ENCODE measurements at places on chromosomes 3 and 15.

DNA sequence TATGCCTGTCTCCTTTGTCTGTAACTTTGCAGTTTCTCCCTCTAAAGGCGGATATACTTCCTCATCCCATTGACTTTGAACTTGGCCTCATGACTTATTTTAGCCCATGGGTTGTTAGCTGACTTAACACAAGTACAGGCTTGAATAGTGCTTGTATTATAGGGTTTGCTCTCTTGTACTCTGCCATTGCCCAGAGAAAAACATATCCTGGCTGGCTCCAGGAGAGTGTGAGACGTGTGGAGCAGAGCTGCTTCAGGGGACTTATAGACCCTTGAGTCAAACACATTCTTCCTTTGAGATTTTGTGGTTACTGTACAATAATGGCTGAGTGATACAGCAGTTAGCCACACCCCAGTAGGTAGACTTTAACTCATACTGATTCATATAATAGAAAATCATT lies 124.0 kb downstream of the RAP2B start:
- no peak for DNase-seq

DNA sequence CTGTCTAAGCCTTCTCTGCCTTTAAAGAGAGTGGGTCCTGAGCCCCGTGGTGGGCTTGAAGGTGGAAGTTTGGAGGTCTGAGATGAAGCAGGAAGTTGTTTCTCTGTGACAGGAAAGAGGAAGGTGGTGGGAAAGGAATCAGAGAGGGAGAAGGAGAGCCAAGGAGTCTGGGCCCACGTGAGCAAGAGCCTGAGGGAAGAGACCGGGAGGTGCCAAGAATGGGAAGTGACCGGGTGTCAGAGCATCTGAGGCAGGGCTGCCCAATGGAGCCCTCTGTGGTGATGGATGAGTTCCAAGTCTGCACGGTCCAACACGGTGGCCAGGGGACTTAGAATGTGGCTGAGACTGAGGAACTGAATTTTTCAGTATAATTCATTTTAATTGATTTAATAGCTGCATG lies 24.6 kb downstream of the ALDH1L1 start:
- DNase-seq: no peak

DNA sequence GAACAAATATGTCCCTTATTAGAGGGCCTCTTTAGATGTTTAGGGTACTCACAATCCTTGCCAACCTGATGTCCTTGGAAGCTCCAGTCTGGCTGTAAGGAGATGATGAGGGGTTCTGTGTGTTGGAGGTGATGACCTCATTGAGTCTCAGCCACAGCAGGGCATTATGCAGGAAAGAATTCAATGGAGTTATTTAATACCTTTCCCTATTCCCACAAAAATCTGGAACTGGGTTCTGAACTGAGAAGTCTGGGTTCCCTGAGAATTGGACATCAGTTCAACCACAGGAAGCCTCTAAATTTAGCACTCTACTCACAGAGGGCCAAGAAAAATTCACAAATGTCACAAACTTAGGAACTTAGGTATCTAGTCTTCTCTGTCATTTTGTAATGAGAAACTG lies 36.9 kb downstream of the SLC35A5 start:
- DNase-seq: no peak

- DNase-seq: no peak
Measured at GRCh38 chr3:73733746-73734145, 109.0 kb upstream of the PDZRN3 start.

GRCh38 chr15:39623529-39623931 lies 42.7 kb downstream of the THBS1 start:
- no peak for DNase-seq

- no peak for DNase-seq
Measured at GRCh38 chr3:187210545-187211327, 13.4 kb downstream of the RTP1 start.

- no peak for DNase-seq
Measured at GRCh38 chr3:11384074-11384473, 111.9 kb downstream of the ATG7 start.

DNA sequence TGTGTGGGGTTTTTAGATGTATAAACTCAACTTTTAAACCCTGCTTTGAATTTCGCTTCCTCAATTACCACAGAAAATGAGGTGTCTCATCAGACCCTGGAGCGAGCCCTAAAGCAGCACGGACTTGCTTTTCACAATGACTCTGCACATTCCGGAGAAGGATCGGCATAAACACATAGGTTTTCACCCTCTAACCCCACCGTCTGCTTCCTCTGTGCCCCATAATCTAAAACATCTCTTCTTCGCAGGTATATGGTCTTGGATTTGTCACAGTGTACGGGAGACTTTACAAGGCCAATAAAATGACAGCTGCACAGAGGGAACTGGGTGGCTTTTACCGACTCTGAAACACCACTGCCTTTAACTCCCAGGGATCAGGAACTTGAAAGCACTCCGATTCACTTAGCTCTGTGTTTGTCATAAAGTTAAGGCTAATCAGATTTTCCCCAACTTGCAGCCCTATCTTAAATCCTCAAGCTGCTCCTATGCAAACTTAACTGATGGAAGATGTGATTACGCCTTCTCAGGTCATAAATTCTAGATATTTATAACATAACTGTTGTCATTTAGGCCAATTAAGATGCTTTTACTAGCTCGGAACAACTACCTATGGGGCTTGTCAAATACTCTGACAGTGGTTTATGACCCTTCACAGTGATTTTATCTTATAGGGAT lies 133.4 kb upstream of the WNT5A start:
- DNase-seq: no peak

GRCh38 chr15:81911022-81911971 lies 134.5 kb downstream of the MEX3B start:
- no peak for DNase-seq

- peak; percentile 69 for DNase-seq
Measured at GRCh38 chr3:188294823-188295487, 141.0 kb downstream of the LPP start.

DNA sequence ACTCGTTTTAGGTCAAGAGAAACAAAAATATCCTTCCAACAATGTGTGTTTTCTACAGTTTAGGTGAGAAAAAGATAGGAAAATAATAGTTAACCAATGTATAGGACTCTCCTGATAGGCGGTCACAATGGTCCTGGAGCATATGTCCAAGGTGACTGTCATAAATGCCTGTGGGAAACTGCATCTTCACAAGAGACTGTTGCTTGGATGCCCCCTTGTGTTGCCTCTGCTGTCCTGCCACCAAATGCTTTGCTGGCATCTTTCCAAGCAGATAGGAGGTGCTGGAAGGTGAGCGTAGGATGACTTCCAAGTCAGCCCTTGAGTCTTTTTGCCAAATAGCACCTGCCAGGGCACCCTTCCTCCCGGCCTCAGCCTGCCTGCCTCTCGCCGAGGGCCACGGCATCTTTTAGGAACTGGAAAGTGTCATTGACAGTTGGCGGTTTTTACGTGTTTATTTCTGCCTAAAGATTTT lies 24.1 kb upstream of the SACM1L start:
- DNase-seq: no peak

GRCh38 chr15:64251658-64252057 lies 88.8 kb upstream of the PPIB start:
- no peak for DNase-seq

DNA sequence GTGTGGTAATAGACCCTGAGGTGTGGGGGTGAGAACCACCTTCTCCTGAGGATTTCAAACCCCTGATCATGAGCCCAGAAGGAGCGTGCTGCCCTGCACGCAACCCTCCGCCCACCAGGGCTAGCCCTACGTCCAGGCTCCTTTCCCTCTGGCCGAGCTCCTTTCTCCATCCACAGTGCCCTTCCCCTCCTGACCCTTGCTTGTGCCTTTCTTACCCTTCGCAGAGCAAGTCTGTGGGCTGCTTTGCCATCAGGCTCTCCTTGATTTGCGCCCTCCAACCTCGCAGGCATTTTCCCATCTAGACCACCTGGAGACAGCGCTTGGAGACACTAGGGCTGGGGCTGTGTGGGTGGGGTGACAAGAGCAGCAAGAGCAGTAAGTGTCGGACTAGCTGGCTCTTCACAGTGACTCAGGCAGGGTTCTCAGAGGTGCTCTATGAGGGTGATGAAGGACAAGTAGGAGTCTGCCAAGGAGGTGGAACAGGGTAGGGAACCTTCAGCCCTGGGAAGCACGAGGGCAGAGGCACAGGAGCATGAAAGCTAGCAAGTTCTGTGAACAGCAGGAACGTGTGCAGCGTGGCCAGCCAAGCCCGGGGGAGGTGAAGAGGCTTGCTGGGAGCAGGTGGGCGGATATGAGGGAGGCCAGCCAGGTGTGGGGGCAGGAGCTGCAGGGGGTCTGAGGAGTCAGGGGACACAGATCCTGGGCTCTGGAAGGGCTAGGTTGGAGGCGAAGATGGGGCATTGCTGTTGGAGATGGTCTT lies 2.5 kb upstream of the SLC38A3 start:
- no peak for DNase-seq

- DNase-seq: no peak
Measured at GRCh38 chr15:25693321-25694238, 169.5 kb downstream of the ATP10A start.

GRCh38 chr15:35784745-35785144 lies 238.8 kb upstream of the DPH6 start:
- no peak for DNase-seq

GRCh38 chr3:136120373-136121348 lies 75.5 kb downstream of the MSL2 start:
- DNase-seq: no peak

- DNase-seq: no peak
Measured at GRCh38 chr3:16875876-16876550, 8.7 kb upstream of the PLCL2 start.

GRCh38 chr3:53303957-53304356 lies 43.4 kb downstream of the DCP1A start:
- no peak for DNase-seq

DNA sequence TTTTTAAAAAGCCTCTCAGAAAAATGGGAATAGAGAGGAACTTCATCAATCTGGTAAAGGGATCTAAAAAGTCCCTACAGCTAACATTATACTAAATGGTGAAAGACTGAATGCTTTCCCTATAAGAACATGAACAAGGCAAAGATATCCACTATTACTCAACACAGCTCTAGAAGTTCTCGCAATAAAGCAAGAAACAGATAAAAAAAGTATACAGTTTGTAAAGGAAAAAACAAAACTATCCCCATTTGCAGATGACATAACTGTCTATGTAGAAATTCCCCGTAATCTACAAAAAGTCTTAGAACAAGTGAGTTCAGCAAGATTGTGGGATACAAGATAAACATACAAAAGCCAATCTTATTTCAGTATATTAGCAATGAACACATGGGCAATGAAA lies 15.4 kb downstream of the EDC3 start:
- DNase-seq: no peak

- DNase-seq: no peak
Measured at GRCh38 chr15:26129852-26130251, 266.7 kb upstream of the ATP10A start.

GRCh38 chr3:194972641-194973040 lies 287.0 kb downstream of the FAM43A start:
- DNase-seq: no peak

- no peak for DNase-seq
Measured at GRCh38 chr3:177778633-177779032, 581.4 kb upstream of the TBL1XR1 start.

DNA sequence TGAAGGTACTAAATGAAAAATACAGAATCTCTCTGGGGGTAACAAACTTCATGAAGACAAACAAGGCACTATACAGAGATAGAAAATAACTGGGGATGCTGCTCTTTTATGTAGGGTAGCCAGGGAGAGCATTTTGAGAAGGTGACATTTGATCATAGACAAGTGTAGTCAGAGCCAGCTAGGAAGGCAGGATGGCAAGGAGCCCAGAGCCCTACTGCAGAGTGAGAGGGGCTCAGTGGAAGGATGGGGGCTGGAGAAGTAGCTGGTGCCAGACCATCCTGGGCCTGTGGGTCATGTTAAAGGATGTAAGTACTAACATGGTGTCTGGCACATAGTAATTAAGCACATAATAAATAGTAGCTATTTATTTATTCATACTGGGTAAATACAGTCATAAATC lies 133.6 kb downstream of the MEIS2 start:
- no peak for DNase-seq

DNA sequence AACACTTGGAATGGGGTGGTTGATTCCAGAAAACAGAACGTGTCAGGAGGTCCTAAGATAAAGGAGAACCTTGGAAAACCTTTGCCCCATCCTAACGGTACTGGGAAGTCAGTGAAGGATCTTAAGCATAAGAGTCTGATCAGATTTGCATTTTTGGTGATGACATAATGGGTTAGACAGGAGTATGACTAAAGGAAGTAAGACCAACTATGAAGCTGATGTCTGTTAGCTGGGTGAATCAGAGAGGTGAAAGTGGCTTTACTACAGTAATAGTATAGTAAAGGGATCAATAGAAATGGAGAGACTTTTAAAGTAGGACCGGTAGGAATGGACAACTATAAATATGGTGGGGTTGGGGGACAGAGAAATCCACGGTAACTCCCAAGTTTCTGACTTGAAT lies 12.6 kb downstream of the GTF2A2 start:
- DNase-seq: no peak

DNA sequence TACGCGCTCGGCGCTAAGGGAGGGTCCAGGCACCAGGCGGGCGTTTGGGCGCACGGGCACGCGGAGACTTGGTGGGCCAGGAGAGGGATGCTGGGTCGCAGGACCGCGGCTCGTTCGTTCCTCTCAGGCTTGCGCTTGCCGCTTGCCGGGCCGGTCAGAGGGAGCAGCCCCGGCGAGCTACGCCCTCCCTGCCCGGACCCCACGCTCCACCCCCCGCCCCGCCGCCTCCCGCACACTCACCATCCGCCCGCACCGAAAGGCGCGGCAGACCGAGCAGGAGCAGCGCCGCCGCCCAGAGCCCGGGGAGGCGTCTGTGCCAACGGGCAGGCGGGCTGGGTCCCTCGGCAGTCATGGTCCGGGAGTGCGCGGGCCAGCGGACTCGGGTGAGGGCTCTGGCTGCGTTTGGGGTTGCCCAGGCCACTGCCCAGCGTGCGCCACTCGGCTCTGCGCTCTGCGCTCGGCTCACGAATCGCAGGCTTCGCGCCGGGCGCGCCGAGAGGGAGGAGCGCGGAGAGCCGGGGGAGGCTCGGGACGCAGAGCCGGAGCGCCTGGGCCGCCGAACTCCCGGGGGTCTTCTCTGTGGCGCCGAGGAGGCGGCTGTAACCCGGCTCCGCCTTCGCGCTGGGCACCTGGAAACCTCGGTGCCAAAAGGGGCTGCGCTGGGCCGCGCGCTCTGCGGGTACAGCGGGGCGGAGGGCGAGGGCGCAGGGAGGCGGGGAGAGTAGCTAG lies at the start of gene SUSD5:
Gene SUSD5 (minus strand): TSS at position 365 of the 729 bp plus-strand sequence. CDS start 13 bp downstream, at position 352.
- no peak for DNase-seq

GRCh38 chr3:146968204-146968651 lies 363.1 kb upstream of the PLSCR5 start:
- no peak for DNase-seq

GRCh38 chr3:151625086-151625485 lies 108.6 kb upstream of the AADACL2 start:
- no peak for DNase-seq

DNA sequence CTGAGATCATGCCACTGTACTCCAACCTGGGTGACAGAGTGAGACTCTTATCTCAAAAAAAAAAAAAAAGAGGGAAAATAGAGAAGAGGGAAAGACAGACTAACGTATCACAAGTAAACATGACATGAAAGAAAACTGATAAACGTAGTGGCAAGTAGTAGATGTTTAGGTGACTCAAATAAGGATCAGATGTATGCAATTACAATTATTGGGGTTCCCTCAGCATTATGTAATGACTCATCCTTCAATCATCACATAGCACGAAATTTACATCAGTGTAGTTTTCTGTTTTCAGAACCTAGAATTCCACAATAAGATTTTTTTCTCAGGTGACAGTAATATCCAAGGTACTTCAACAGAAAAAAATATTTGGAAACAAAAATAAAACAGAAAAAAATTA lies 46.6 kb downstream of the DPP8 start:
- DNase-seq: no peak
